ENCODE measurements at places on chromosomes 13 and 19. TPM values are rescaled to one million over a fixed set of nuclear protein-coding genes. Genes with fewer than 3 reads are reported as not detected.

DNA sequence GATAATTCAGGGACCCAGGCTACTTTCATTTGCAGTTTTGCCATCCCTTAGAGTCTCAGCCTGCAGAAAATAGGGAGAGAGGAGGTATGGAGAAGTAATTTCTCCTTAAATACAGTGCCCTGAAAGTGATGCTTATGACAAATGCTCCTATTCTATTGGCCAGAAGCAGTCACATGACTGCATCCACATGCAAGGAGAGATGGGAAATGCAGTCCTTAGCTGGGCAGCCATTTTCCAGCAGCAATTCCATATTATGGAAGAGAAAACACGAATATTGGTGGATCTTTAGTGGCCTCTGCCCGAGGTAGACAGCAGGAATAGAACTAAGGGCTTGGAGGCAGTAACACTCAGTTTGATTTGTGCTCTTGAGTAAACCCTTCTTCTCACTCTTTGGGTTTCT is 39.4 kb downstream of the VAV1 start:
- no peak for DNase-seq
- H3K4me3 ChIP-seq: no peak overlapping the region
- no peaks in the 10 kb centered on the region for H3K36me3 ChIP-seq
- no peaks in the 10 kb centered on the region for H3K27me3 ChIP-seq

DNA sequence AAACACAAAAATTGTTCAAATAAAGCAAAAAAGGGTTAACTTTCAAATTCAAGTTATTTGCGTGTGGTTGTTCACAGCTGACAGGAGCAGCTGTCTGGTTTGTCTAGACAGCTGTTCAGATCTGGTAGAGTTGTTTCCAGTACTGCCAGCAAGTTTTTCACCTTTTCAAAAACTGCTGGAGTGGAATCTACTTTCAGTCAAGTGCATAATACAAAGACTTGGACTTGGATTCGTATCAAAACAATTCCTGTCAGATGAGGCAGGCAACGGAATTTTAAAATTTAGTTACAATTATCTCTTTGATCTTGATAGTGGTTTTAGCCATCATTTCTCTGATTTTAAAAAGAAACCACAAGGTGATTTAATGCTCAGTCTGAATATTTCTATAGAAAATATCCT is 51.7 kb upstream of the EEF1AKMT1 start:
- H3K36me3 ChIP-seq: no peaks in the 10 kb centered on the region
- no peaks in the 10 kb centered on the region for H3K27me3 ChIP-seq

- no peak within 1 kb of the TSS for H3K4me3 ChIP-seq
- no peaks in the 10 kb centered on the region for H3K36me3 ChIP-seq
- peak; percentile 74 for DNase-seq
- H3K27ac ChIP-seq: no peak within 1 kb of the TSS
These were observed at the start of gene NOVA2 for GRCh38 chr19:45973553-45974338. Gene NOVA2, minus strand, starts transcription at chr19:45973865. Its CDS starts 514 bp downstream, at chr19:45973351.

COX7A1 gene
- total RNA-seq: 158 TPM

CYP2F1 gene
- not detected for total RNA-seq

GRCh38 chr13:108855737-108856387 is 226.5 kb downstream of the MYO16 start:
- no peaks in the 10 kb centered on the region for H3K27me3 ChIP-seq
- no peak overlapping the region for H3K27ac ChIP-seq
- no peak for DNase-seq
- H3K4me3 ChIP-seq: no peak overlapping the region
- H3K36me3 ChIP-seq: no peaks in the 10 kb centered on the region

- no peak overlapping the region for H3K4me3 ChIP-seq
- no peaks in the 10 kb centered on the region for H3K36me3 ChIP-seq
These were observed 9.0 kb downstream of the DHRS12 start for GRCh38 chr13:51794964-51795363.

DNA sequence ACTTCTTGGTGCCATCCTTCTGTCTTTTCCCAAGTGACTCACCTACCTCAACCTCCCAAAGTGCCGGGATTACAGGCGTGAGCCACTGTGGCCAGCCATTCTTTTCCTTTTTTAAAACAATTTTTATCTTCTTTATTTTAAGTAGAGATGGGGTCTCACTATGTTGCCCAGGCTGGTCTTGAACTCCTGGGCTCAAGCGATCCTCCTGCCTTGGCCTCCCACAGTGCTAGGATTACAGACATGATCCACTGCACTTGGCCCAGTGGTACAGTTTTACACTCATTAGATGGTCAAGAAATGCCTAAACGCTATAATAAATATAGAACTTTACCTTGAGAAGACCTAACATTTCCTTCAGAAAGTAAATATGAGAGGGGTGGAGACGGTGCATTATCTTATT is 24.5 kb downstream of the GP6 start:
- no peaks in the 10 kb centered on the region for H3K36me3 ChIP-seq
- no peaks in the 10 kb centered on the region for H3K4me1 ChIP-seq
- DNase-seq: no peak

GRCh38 chr19:55344444-55344843 is 4.8 kb downstream of the KMT5C start:
- DNase-seq: no peak
- H3K36me3 ChIP-seq: peaks cover 21% of the 10 kb centered on the region
- no peaks in the 10 kb centered on the region for H3K27me3 ChIP-seq
- peaks cover 14% of the 10 kb centered on the region for H3K4me1 ChIP-seq
- H3K4me3 ChIP-seq: no peak overlapping the region
- no peak overlapping the region for H3K27ac ChIP-seq

DNA sequence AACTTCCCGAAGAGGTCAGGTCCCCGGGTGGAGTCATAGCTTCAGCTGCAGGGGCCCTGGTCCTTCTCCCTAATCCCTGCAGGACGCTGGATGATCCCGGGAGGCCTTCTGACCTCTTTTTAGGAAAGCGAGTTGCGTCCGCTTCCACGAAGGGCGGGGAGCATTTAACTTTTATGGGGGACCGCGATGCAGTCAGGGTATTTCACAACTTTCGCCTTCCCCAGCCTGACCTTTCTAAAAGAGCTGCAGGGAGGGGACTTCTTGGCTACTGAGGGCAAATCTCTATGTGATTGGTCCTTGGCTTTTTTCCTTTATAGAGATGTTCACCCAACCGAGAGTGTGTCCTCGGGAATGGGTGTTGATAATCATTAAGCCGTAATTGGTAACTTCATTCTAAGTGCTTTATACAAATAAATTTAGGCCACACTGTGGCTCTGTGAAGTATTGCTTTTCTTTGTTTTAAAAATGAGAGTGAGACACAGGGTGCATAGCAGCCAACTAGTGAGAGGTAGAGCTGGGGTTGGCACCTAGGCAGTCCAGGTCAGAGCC is 778 bp downstream of the ZNF230 start:
- no peak for DNase-seq
- H3K27ac ChIP-seq: peak overlapping the region; percentile 88
- peaks cover 13% of the 10 kb centered on the region for H3K4me1 ChIP-seq
- no peaks in the 10 kb centered on the region for H3K36me3 ChIP-seq

GRCh38 chr19:49113762-49114629 is at the start of gene LIN7B:
Gene LIN7B, plus strand, starts transcription at chr19:49114370. Its CDS starts 35 bp downstream, at chr19:49114405.
- no peaks in the 10 kb centered on the region for H3K27me3 ChIP-seq
- peak; percentile 69 for DNase-seq
- H3K4me1 ChIP-seq: peaks cover 16% of the 10 kb centered on the region
- H3K4me3 ChIP-seq: peak within 1 kb of the TSS; percentile 59
- H3K36me3 ChIP-seq: no peaks in the 10 kb centered on the region
- peak within 1 kb of the TSS; percentile 45 for H3K27ac ChIP-seq

GRCh38 chr19:5696196-5697021 is 6.3 kb downstream of the RPL36 start:
- H3K27ac ChIP-seq: no peak overlapping the region
- H3K4me1 ChIP-seq: peaks cover 28% of the 10 kb centered on the region
- H3K4me3 ChIP-seq: no peak overlapping the region
- DNase-seq: peak; percentile 47

GRCh38 chr19:15393963-15394362 is 14.4 kb upstream of the AKAP8 start:
- H3K4me3 ChIP-seq: no peak overlapping the region
- DNase-seq: no peak
- no peaks in the 10 kb centered on the region for H3K4me1 ChIP-seq
- no peak overlapping the region for H3K27ac ChIP-seq
- no peaks in the 10 kb centered on the region for H3K27me3 ChIP-seq
- no peaks in the 10 kb centered on the region for H3K36me3 ChIP-seq

DNA sequence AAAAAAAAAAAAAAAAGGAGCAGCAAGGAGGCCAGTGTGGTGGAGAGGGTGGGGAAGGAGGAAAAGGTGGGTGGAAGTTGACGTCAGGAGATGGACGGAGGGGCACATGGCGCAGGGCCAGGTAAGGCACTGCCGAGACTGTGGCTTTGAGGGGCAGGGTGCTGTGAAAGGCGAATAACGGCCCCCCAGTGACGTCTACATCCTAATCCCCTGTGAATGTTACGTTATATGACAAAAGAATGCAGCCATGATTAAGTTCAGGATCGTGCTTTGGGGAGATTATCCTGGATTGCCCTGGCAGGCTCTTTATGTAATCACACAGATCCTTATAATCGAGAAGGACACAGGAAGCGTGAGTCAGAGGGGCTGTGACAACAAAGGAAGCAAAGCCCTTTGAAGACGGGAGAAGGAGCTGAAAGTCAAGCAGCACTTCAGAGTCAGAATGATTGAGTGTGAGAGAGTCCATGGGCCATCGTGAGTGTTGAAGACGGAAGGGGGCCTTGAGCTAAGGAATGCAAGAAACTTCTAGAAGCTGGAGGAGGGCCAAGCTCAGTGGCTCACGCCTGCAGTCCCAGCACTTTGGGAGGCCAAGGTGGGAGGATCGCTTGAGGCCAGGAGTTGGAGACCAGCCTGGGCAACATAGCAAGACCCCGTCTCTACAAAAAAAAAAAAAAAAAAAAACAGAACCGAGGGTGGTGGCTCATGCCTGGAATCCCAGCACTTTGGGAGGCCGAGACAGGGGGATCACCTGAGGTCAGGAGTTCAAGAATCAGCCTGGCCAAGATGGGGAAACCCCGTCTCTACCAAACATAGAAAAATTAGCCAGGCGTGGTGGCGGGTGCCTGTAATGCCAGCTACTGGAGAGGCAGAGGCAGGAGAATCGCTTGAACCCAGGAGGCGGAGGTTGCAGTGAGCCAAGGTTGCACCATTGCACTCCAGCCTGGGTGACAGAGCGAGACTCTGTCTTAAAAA is 13.8 kb upstream of the CEACAM16 start:
- H3K27me3 ChIP-seq: no peaks in the 10 kb centered on the region
- H3K4me1 ChIP-seq: peaks cover 25% of the 10 kb centered on the region

GRCh38 chr13:113014752-113015745 is 46.0 kb downstream of the MCF2L start:
- no peak overlapping the region for H3K27ac ChIP-seq
- no peak overlapping the region for H3K4me3 ChIP-seq
- H3K4me1 ChIP-seq: peaks cover 7% of the 10 kb centered on the region
- no peaks in the 10 kb centered on the region for H3K27me3 ChIP-seq
- no peak for DNase-seq
- no peaks in the 10 kb centered on the region for H3K36me3 ChIP-seq

FGF9 gene
- total RNA-seq: 12.8 TPM

DNA sequence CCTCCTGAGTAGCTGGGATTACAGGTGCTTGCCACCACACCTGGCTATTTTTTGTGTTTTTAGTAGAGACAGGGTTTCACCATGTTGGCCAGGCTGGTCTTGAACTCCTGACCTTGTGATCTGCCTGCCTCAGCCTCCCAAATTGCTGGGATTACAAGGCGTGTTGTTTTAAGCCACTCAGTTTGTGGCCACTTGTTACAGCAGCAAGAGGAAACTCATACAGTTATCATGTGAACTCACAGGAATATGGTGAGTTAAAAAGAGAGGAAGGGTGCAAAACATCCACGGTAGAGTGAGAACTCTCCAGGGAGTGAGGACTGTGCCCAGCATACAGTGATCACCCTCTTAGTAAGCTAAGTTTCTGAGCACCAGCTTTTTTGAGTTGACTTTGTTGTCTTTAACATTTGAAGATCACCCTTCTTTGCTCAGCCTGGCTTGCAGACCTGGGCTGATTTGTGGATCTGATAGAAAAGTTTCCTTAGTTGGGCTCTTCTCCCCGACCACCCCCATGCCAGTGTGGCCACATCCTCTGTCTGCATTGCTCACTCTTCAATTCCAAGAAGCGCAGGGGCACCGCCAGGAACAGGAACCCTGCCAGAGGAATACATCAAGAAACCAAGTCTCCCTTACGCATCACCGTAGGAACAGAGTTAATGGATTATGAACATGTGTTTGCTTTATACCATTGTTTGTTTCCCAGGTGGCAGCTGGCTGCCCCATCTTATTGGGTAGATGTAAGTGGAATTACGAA is 16.0 kb downstream of the ALOX5AP start:
- H3K27me3 ChIP-seq: no peaks in the 10 kb centered on the region
- H3K27ac ChIP-seq: no peak overlapping the region
- H3K4me1 ChIP-seq: peaks cover 4% of the 10 kb centered on the region
- H3K36me3 ChIP-seq: no peaks in the 10 kb centered on the region
- no peak for DNase-seq
- no peak overlapping the region for H3K4me3 ChIP-seq

Data from adrenal gland (tissue), 19 donors.